Colonic mucosa (tissue), 4 donors: ENCODE measurements at places on chromosomes 4 and X. TPM values are rescaled to one million over a fixed set of nuclear protein-coding genes. Genes with fewer than 3 reads are reported as not detected.

- no peak for DNase-seq
Measured at GRCh38 chr4:67447873-67448272, 97.4 kb downstream of the CENPC start.

DNA sequence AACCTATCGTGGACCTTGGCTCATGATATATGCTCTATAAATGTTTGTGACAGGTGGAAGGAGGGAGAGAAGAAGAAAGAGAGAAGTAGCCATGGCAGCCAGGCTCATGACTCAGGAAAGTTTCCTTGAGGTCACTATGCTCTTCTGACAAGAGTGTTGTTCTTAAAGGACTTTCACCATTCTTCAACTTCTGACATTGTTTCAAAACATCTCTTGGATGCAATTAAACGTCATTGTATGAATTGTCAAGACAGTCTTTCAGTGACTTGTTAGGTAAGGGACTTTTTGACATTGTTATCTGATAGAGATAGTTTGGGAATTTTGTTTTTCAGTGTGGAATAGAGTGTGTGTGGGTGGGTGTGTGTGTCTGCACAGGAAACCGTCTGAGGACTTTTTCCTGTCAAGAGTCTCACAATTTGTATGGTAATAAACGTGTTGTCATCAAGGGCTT is 617.0 kb downstream of the MID1IP1 start:
- DNase-seq, result no peak

DNA sequence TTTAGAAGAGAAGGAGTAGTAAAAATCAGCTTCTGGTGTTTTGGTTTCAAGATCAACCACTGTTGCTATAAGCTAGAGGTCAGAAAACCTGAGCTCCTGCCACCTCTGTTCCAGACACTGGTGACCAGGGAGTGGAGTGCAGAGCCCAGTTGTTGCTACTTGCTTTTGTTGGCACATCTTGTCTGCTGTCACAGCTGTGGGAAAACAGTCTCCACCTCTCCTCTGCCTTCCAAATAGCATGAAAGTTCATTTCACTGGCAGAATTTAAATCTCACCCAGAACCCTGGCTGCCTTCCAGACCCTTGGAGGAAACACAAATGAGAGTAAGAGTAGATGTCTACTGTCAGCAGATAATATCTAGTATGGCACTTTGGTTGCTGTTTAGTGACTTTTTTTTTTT is 297.5 kb upstream of the KLF3 start:
- DNase-seq, result peak; percentile 42

GRCh38 chr4:146340798-146341197 is 126.5 kb downstream of the REELD1 start:
- DNase-seq, result no peak

GPR143 gene
- 0.74 TPM for total RNA-seq
